ENCODE measurements at places on chromosomes 5 and 9.

DNA sequence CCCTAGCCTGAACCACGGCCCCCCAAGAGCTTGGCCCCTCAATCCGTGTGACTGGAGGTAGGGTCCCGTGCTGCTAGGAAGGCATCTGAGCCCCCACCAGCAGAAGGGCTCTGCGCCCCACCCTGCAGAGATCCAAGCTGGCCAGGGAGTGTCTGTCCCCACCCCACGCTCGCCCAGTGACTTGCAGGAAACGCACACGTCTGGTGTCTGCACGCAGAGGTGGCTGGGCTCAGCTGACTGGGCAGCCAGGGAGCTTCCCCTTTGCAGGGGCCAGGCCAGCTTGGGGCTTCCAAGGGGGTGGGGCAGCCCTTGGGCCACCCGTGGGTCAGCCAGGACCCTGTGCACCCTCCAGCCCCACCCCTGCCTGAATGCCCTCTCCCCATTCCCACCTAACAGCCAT, 24.3 kb downstream of the NOTCH1 start:
- no peak for DNase-seq

GRCh38 chr9:15069106-15069505, 158.9 kb upstream of the FREM1 start:
- no peak for DNase-seq

GRCh38 chr5:53882676-53883031, 322.2 kb downstream of the NDUFS4 start:
- no peak for DNase-seq

DNA sequence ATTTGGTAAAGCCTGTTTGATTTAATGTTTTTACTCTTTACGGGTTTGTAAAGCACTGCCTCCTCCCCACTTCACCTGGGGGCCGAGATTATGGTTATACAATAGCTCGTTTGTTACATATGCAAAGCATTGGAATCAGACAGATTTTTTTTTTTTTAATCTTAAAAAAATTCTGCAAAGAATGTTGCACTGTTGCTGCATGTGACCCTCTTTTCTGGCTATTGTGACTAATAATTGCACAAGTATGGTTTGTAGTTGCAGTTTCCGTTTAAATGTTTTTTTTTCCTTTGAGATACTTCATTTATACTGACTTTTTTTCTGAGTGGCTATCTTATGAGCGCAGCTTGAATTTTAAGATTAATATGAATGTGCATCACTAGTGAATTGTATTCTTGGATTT, 165.3 kb downstream of the KDM4C start:
- no peak for DNase-seq

- DNase-seq: no peak
These were observed 8.3 kb upstream of the SLC6A19 start for GRCh38 chr5:1192971-1193590.

GRCh38 chr5:1541702-1542400, 18.1 kb upstream of the LPCAT1 start:
- DNase-seq: no peak

GRCh38 chr9:72312386-72312987, 52.5 kb downstream of the ZFAND5 start:
- no peak for DNase-seq

- DNase-seq: no peak
These were observed 89.8 kb upstream of the TLE4 start for GRCh38 chr9:79481846-79482477.

- DNase-seq: no peak
These were observed 80.3 kb downstream of the RXRA start for GRCh38 chr9:134406366-134407120.

GRCh38 chr9:135522137-135522877, 1.1 kb downstream of the LCN1 start:
- no peak for DNase-seq

- DNase-seq: no peak
These were observed 182.5 kb downstream of the PSAT1 start for GRCh38 chr9:78479441-78479840.

DNA sequence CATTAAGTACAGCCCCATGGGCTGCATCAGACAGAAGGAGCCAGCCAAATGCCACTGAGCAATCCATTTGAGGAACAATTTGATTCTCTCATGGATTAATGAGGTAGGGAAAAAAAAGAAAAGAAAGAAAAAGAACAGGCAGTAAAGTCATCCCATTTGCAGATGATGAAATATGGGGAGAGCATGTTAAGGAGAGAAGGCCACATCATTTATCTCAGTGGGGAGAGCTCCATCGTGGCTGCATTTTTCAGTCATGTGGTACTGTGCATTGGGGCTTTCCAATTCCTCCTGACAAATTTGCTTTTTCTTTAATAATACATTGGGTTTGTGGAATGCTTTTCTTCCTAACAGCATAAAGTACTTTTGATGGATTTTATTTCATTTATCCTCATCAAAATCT, 375.2 kb upstream of the TLE4 start:
- DNase-seq: no peak

GRCh38 chr5:66232706-66233445, 88.8 kb downstream of the SREK1 start:
- DNase-seq: no peak

DNA sequence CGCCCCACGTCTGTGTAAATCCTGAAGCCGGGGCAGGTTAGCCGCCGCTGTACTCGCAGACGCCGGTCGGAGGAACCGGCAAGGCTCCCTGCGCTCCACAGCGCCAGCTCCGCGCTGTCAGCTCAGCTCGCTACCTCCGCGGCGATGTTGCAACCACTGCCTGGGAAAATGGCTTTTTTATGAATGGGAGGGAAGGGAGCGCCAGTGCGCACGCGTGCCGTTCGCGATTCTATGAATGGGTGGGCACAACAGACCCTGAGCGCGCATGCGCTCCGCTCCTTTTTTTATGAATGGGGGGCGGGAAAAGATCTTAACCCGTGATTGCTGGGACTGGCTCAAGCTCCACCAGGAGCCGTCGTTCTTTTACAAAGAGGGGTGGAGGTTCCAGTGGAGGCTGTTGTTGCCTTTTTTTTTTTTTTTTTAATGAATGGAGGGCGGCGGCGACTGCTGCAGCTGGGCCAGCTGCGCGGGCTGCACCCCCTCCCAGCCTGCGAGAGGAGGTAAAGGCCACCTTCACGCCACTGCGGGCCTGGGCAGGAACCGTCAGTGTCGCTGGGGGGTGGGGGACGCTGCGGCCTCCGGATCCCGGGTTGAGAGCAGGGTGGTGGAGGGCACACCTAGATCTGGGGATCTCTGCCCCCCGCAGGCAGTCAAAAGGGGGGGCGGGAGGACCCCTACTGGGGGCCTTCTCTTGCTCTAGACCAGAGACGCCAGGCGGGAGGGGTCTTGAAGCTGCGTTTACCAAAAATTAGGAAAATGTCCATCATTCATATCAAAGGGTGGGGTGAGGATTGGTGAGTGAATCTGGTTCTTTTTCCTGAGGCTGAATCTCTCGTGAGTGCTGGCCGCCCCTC, at the start of gene SPRY4:
Gene SPRY4, minus strand, starts transcription at position 151 of the 854 bp plus-strand sequence. CDS start 9,913 bp downstream, outside the sequence.
- DNase-seq: peak; percentile 64

GRCh38 chr9:80501635-80502034, 929.9 kb downstream of the TLE4 start:
- DNase-seq: no peak

DNA sequence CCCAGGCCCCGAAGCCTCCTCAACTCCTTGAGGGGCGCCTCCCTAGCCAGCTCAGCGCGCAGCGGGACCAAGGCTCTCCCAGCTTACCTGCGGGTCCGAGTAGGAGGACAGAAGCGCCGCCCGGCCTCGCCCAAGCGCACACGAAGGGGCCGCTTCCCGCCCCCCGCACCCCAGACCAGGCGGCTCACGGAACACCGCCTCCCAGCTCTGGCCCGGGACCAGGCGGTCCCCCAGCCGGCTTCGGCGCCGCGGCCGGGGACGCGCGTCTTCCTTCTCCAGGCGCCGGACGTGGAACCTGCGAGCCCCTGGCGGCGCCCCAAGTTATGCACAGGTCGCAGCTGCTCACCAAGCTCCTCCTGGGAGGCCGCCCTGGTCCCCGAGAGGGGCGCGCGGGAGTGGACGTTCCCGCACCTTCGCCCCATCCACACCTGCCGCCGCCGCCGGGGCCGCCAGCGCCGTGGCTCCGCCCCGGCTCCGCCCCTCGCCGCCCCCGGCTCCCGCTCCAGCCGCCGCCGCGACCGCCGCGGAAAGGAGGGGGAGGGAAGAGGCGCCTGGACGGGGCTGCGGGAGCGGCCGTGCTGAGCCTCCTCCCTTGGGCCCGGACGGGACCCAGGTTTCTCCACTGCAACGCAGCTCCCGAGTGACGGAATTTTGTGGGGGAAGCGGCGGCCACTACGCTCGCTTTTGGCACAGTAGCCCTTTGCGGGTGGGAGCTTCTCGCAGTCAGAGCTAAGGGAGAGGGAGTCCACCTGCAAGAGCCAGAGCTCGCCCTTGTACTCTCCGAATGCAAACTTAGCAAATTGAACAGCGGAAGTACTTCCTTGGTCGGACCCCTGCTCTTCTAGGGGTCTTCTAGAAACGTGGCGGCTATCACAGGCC, 77.5 kb upstream of the IFNE start:
- no peak for DNase-seq

DNA sequence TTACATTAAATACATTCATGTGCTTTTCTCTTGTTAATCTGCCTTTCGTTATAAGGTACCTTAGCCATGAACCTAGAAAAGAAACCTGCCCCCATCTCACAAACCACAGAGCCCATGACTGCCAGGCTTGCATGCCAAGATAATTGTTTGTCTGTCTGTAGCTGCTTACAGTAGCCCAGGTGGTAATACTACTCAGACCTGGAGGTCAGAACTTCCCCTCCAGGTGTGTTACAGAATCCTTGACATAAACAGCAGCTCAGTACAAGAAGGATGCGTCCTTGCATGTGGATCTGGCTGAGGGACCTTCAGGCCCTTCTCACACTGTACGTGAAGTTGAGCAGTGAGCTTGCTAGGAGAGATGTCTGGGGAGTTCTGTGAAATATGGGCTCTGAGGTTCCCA, 291.4 kb downstream of the CSNK1G3 start:
- DNase-seq: no peak

DNA sequence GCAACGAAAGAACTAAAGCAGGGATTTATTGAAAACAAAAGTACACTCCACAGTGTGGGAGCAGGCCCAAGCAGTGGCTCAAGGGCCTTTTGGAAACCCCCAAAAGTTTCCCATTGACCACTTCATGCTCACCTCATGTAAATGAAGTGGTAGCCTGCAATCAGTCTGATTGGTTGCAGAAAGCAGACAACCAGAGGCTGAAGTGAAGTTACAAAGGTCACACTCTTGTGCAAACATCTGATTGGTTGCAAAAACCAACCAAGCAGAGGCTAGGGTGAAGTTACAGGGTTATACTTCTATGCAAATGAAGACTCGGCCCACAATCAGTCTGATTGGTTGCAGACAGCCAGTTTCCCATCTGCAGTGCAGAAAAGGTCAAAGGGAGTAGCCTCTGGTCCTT, 258.0 kb downstream of the YTHDC2 start:
- DNase-seq: no peak

- DNase-seq: no peak
These were observed 83.6 kb downstream of the ARHGEF28 start for GRCh38 chr5:73709536-73710129.

DNA sequence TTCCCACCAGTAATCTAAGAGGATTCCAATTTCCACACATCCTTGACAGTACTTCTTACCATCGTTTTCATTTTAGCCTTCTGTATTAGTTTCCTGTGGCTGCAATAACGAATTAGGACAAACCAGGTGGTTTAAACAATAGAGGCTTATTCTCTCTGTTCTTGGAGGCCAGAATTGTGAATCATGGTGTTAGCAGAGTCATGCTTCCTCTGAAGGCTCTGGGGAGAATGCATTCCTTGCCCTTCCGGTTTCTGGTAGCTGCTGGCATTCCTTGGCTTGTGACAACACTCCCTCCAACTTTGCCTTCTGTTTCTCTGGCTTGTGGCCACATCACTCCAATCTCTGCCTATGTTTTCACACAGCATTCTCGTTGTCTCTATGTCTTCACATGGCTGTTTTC, 23.5 kb downstream of the RIGI start:
- no peak for DNase-seq

GRCh38 chr9:31302620-31303418, 1081.6 kb upstream of the ACO1 start:
- no peak for DNase-seq

Data from stimulated activated CD8-positive, alpha-beta memory T cell treated with anti-CD3 and anti-CD28 coated beads, Interleukin-4, amount 100 ng/mL, for 4 hours (primary cell).